ENCODE measurements at places on chromosomes 6 and 20. TPM values are rescaled to one million over a fixed set of nuclear protein-coding genes. Genes with fewer than 3 reads are reported as not detected.

INSM1 gene
- polyA plus RNA-seq: not detected

DNA sequence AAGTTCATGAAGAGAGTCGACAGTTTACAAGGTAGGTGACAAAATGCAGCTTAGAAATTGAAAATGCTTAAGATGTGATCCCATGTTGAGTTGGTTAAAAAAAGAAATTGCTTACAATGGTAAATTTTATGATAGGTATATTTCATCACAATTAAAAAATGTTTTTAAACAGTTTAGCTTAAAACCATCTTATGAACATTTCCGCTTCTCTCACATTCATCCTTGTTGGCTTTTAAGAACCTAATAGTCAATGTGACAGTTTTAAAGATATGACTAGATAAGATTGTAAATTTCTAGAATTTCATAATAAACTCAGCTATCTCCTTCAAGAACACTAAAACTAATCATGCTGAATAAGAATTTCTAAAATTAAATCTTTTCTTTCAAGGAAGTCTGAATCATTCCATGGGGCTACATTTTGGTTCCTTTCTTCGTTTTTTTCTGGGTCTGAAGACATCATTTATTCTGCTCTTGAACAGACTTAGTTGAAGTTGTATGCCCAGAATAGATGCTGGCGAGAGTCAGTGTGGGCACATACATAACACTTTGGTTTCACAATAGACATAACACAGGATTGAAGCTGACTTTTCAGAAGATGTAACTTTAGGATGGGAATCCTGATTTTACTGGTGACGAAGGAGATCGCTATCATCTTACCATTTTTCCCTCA, 35.9 kb upstream of the LTV1 start:
- no peak for DNase-seq

PRKN gene
- polyA plus RNA-seq: 0.07 TPM

DNA sequence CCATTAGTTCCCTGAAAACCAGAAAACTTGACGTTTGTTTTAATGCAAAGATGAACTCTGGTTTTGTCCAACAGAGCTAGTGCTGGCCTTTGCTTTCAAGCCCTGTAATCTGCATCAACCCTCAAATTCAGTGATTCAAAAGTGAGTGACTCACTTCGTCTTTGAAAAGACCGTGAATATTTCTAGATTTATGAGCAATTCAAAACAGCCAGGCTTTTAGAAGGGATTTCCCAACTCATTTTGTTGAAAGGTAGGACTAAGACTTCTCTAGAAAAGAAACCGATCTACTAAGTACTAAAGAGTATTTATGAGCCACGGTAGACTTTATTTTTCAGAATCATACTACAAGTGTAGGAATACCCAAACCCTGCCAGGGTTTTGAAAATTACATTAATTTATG, 121.5 kb downstream of the UST start:
- no peak for DNase-seq

GRCh38 chr6:105593805-105594671, 191.2 kb upstream of the PREP start:
- DNase-seq: no peak

DNA sequence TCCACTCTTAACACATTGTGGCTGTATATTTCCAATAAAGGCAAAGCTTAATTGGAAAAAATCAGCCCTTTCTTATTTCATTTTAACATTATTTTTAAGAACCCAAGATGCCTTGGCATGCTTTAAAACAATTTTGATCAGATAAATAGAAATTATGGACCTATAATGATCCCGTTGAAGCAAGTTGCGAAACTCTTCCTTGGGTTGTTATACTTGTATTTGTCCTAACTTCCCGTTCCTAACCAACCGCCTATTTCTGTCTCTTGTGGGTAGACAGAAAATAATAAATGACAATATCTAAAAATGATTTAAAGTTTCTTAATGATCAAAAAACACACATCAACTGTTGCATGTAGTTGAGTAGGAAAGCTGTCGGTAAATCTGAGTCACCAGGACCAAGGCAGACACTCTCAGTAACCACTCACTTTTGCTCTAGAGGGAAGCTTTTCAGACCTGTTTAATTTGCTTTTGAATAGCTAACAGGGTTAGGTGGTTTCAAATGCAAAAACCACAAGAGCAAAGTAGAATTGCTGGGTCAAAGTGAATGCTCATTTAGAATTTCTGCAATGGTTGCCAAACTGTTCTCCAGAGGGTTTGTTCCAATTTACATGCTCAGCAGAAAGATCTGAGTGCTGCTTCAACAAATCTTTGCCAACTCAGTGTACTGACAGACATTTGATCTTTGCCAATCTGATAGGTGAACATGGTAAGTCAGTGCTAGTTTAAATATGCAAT, 34.2 kb upstream of the KCNK5 start:
- no peak for DNase-seq

GRCh38 chr6:23410439-23410838, 715.6 kb upstream of the NRSN1 start:
- no peak for DNase-seq

MAN1A1 gene
- polyA plus RNA-seq: not detected

KCNB1 gene
- polyA plus RNA-seq: 0.12 TPM

- no peak for DNase-seq
These were observed 4.3 kb downstream of the ARFGAP1 start for GRCh38 chr20:63276956-63277355.

GRCh38 chr6:100255701-100256100, 209.0 kb downstream of the SIM1 start:
- DNase-seq: no peak

GRCh38 chr6:14468647-14469321, 351.2 kb downstream of the CD83 start:
- DNase-seq: no peak

DNA sequence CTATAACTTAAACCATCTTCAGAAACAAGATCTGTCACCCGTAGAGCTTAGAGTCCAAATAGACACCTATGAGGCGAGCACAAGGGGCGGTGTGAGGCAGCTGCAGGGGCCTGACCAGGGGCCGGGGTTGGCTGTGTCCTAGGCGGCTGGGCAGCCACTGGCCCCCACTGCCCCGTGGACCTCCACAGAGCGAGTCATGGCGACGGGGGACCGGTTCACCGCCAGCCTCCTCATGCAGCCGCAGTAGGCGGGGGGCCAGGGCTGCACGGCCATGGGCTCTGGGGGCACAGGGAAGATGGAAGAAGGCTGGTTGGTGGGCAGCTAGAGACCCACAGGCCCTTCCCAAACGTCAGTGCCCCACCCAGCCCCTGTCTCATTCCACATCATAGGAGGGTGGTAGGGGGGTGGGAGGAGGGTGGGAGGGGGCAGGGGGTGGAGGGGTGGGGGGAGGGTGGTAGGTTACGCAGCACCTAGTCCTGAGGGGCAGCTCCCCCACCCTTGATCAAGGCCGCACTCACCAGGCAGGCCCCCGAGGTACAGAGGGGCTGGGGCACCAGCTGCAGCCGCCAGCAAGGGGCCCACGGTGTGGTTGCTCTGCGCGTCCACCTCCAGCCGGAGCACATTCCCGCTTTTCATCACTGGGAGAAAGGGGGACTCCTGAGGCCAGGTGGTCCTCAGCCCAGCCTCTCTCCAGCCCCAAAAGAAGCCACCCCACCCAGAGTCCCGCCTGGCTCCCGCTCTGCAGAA, 6.6 kb downstream of the ADRM1 start:
- no peak for DNase-seq

GRCh38 chr6:15247500-15248450, 1.9 kb downstream of the JARID2 start:
- peak; percentile 51 for DNase-seq

All from A549 (cell line).